NCI-H69 (cell line): ENCODE measurements at places on chromosomes 4 and X.

DNA sequence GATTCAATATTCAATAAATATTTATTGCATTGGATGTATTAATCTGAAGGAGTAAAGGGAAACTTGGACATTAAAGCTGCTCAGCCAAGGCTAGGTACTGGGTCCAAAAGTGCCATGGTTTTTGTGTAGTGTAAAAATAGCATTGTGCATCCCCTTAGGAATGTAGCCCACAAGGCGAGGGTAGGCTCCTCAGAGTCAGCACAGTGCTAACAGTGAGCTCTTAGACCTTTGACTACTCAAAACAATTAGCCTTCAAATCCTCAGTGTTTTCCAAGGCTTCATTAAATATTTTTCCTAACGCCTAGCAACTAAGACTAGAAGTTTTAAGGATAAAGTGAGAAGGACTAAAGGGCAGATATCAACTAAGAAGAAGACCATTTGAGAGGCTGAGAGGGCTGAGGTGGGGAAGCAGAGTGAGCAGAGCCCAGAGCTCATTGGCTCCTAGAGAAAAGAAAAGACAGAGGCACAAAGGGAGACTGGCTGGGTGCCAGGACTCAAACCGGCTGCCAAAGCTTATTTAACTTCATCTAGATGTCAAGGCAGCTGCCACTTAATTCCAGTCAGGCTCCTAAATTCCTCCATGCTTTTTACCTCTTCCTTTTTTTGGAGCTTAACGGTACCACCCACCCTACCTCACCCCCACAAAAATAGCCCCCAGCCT lies 17.0 kb downstream of the PRKG2 start:
- peak; percentile 76 for DNase-seq

GRCh38 chrX:40176351-40177116 lies 78.8 kb upstream of the BCOR start:
- peak; percentile 79 for DNase-seq

DNA sequence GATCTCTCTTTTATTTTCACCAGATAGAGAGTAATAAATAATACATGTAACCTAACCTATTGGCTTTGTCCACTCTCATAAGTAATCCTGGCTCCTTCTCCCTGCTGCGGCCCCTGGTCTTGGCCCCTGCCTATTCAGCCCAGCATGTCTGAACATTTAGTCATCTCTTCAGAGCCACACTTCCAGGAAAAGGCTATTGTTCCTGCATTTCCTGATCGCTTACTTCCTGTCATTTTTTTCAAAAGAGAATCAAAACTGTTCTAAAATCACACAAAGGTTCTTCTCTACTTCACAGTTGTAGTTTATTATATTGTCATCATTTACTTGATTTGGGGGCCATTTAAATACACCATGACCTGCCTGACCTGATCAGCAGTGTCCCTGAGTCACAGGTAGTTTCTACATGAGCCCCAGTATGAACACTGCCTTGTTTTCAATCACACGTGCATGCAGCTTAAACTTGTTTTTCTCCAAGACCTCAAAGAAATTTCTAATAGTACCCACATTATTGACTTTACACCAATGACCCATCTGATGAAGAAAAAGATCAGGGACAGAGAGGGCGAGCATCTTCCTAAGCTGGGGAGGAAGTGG lies 47.4 kb upstream of the KDR start:
- no peak for DNase-seq

GRCh38 chr4:87933337-87933736 lies 42.2 kb upstream of the SPP1 start:
- no peak for DNase-seq

DNA sequence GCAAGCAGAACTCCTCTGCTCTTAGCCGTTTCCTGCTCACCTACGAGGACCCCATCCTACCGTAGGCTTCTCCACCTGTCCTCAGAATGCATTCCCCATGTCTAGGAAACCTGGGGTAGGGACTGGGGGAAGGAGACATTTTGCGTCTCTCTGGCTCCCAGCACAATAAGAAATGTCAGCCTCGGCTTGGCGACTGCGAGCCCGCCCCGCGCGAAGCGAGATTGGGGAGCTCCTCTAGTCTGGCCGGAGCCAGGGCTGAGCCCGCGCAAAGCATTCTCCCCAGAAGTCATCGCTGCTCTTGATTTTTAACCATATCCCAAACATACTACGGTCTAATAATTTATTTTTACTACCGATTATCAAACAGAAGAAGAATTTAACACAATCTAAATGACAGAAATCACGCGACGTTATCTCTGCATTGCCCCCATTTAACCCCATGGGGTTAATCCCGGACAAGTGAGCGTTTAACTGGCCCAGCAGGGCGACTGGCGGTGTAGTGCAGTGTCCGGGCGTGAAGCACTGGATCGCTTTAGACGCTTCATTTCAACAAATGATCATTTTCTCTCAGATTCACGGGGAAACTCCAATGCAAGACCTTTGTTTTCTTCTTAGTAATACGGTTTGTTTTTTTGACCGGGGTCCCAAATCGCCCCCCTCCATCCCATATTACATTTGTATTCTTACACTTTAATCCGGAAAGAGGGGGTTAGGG lies 8.0 kb upstream of the PITX2 start:
- DNase-seq, result no peak

GRCh38 chr4:177163532-177163931 lies 146.1 kb upstream of the NEIL3 start:
- DNase-seq, result no peak

- no peak for DNase-seq
These were observed 312.2 kb downstream of the ARHGAP24 start for GRCh38 chr4:85787133-85787532.

DNA sequence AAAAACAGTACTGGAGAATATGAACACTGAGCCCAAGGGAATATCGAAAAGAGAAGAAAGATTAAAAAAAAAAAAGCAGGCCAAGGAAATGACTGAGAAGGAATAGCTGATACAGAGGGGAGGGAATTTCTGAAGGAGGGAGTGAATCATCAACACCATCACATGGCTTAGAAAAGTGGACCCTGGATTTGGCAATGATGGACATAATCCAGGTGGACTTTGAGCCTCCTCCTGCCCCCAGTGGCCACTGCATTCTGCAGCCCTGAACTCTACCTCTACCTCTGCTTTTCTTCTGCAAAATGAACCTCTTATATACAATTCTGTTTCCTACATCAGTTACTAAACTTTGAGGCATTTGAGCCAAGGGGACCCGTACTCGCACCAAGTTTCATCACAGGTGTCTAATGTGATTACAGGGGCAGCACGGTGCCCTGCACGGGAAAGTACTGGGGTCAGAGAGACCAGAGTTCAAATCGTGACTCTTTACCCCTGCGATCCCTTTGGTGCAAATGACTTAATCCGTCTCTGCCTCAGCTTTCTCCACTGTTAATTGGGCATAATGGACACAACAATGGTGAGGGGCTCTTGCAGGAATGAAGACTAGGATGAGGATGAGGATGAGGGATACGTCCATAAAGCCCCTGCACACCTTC lies 1.1 kb downstream of the OCIAD2 start:
- DNase-seq, result peak; percentile 7
